Neuronal stem cell (in vitro differentiated cells): ENCODE measurements at places on chromosomes 7 and 10.

DNA sequence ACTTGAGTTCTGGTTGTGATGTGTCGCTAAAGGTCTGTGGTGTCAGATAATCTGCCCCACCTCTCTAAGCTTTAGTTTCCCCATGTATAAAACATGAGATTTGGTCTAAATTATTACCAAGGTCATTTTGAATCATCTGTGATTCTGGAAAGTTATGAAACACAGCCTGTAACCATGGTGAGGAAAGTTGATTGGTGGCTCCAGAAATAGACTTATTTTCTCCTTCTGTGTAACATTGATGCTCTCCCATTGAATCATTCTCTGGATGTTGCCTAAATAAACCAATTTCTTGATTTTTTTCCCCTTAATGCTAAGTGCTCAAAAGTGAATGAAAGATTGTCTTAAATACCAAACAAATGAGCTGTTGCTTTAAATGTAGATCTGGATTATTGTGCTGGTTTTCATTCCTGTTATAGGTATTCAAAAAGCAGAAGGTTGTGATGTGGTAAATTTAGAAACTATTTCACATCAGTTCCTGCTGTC is 30.0 kb upstream of the PCGF5 start:
- DNase-seq: no peak

DNA sequence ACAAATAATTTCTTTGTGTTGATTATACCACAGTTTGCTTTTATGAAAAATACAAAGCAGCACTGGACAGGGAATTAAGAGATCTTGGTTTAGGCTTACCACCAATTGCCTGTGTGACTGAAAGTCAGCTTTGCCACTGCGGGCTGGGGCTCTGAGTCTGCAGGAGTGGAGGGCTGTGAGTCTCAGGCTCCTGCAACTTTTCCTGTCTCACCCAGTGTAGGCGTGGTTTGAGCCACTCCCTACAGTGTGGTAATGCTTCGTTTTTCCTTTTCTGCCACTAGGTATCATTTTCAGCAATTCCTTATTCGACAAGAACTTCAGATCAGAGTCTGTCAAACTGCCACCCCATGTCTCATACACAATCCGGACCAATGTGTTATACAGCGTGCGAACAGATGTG is 180.6 kb downstream of the ABCA13 start:
- no peak for DNase-seq

GRCh38 chr7:36128448-36129047 is 24.5 kb upstream of the EEPD1 start:
- DNase-seq: no peak

GRCh38 chr7:94059746-94060145 is 55.6 kb upstream of the BET1 start:
- DNase-seq: no peak

- DNase-seq: no peak
Measured at GRCh38 chr10:11673346-11674280, 62.2 kb upstream of the USP6NL start.

DNA sequence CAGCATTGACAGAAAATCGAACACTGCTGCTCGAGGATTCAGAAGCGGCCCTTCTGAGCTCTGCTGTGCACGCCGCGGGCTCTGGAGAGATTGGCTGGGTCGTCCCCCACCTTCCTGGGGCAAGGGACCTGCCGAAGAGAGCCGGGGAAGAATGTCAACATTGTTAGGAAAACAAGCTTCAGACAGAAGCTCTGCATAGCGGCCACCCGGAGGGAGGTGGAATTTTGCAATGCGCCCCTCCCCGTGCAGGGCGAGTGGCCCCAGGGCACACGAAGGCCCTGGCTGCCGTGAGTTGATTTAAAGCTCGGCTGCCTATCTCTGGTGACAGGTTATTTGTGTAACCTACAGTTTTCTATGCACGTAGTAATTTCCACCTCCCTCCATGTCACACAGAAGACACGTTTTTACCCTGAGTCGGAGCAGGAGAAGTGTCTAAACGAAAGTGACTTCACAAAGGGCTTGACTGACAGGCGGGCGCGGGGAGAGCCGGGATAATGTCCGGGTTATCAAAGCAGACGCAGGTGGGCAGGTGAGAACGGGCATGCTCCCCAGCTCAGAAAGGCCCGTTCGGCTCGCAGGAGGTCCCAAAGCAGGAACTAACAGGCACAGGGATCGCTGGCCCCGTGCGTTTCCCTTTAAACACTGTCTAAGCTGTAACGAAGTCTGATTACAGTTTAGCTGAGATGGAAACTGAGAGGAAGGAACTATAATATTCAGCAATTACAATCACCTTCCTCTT is 84.6 kb downstream of the PDGFA start:
- no peak for DNase-seq

DNA sequence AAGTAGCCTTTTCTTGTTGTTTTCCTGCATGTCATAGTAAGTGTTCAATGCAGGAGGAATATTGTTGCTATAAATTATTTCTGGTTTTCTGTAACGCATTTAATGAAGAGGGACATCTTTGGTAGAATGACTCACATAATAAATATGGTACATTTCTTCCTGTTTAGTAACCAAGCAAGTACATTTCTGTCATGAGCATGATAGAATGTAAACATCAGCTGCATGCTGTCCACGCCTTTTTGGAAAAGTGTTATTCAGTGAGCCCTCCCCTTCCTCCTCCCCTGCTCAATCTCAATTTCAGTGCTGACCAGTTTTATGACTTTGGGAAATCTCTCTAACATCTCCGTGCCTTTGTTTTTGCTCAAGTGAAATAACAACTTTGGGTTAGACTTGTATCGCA is 664.0 kb downstream of the XPNPEP1 start:
- DNase-seq: no peak

DNA sequence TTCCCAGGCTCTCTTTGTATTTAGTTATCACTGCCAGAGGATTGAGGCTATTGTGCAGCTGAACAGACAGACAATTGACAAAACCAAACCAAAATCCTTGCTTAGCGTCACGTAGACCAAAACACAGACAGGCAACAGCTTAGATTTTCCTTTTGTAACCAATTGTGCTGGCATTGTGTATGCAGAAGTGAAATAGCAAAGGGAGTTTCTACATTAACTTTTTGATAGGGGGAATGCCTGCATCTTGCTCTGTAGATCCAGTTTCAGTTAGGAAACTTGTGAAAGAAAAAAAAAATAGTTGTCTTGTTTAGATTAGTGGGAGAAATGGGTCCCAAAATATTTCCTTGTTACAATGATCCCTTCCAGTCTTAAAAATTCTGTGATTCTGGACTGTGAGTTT is 333.8 kb downstream of the BBS9 start:
- DNase-seq: no peak

- DNase-seq: no peak
Measured at GRCh38 chr7:157498657-157499056, 161.9 kb downstream of the DNAJB6 start.

DNA sequence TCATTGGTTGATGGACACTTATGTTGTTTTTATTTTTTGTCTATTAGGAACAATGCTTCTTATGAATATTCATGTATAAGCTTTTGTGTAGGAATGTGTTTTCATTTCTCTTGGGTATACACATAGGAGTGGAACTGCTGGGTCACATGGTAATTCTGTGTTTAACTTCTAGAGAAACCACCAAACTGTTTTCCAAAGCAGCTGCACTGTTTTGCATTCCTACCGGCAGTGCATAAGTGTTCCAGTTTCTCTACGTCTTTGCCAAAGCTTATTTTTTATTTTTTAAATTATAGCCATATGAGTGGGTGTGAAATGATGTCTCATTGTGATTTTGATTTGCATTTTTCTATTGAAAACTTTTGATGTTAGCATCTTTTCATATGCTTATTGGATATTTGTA is 51.3 kb downstream of the ADK start:
- no peak for DNase-seq

DNA sequence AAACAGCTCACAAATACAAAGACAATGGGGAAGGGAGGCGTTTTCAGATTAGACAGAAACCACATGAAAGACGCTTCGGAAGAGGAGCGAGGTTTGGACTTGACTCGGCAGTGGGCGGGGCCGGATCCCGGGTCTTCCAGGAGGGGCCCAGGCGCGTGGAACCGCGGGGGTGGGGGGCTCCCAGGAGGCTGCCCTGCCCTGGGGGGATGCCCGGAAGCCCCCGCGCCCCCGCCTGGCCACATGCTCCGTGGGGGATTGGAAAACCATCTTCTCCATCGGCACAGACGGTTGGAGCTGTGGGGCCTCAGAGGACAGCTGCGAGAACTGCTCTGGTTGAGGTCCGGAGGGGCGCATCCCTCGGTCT is 186.0 kb upstream of the SHH start:
- no peak for DNase-seq

GRCh38 chr7:28126410-28127041 is 54.1 kb downstream of the JAZF1 start:
- no peak for DNase-seq

- DNase-seq: no peak
Measured at GRCh38 chr10:78715435-78715834, 353.3 kb upstream of the ZMIZ1 start.

DNA sequence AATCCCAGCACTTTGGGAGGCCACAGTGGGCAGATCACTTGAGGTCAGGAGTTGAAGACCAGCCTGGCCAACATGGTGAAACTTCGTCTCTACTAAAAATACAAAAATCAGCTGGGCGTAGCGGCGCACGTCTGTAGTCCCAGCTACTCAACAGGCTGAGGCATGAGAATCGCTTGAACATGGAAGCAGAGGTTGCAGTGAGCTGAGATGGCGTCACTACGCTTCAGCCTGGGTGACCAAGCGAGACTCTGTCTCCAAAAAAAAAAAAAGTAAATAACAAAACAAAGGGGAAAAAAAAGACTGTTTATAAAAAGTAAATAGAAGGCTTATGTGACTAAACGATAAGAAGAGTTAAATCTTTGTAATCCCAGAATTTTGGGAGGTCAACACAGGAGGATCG is 15.0 kb upstream of the DNMBP start:
- no peak for DNase-seq

DNA sequence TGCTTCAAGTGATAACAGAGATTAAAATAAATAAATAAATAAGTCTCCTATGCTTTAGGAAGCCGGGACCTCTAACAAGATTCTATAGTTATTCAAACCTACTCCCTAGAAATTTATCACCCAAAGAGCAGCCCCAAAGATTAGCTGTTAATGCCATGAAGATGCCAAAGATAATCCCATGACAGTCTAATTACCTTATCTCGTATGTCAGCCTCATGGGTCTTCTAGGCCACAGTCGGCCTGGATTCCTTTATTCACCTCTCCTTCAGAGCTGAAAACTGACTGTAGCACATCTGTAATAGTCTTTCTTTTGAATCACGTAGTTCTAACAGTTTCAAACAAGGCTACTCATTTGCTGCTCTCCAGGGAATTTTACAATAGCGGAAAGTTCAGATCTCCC is 24.2 kb downstream of the COL1A2 start:
- DNase-seq: no peak

DNA sequence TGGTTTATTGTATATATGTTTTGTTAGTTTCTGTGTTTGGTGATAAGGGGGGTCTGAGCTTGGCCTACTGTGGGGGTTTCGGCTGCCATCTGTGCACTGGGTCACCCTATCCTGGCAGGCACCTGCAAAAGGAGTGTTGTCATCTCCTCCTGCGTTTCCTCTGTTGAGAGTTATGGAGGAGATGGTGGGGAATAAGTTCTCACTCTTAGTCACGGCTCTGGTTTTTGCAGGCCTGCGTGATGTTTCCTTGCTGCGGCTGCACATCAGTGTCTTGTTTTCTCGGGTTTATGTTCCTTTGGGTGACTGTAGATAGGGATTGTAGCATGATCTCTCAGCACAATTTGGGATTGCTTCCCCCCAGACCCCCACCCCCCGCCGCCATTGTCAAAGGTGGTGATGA is 36.8 kb downstream of the CCM2 start:
- DNase-seq: no peak

GRCh38 chr7:30140456-30140855 is 5.7 kb downstream of the MTURN start:
- no peak for DNase-seq
